ENCODE measurements at places on chromosomes 4 and X.
A peak's percentile ranks its signal among the peaks of the same experiment; 100 is the strongest.

DNA sequence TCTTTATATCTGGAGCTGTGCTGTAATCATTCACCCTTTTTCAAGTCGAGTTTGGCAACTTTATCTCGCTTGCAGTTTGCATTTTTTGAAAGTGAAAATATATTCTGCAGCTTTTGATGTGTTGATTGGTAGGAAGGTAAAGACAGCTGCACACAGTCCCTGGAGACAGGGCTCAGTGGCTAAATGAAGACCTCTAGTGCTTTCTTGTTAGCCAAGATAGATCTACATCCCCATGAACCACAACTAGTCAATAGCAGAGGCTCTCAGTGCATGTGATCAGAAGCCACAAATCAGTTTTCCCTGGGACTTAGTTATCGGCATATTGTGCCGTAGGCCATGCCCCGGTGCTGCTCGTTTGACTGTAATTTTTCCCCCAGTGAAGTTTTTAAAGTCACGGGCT, 587.7 kb upstream of the PITX2 start:
- no peak for DNase-seq

DNA sequence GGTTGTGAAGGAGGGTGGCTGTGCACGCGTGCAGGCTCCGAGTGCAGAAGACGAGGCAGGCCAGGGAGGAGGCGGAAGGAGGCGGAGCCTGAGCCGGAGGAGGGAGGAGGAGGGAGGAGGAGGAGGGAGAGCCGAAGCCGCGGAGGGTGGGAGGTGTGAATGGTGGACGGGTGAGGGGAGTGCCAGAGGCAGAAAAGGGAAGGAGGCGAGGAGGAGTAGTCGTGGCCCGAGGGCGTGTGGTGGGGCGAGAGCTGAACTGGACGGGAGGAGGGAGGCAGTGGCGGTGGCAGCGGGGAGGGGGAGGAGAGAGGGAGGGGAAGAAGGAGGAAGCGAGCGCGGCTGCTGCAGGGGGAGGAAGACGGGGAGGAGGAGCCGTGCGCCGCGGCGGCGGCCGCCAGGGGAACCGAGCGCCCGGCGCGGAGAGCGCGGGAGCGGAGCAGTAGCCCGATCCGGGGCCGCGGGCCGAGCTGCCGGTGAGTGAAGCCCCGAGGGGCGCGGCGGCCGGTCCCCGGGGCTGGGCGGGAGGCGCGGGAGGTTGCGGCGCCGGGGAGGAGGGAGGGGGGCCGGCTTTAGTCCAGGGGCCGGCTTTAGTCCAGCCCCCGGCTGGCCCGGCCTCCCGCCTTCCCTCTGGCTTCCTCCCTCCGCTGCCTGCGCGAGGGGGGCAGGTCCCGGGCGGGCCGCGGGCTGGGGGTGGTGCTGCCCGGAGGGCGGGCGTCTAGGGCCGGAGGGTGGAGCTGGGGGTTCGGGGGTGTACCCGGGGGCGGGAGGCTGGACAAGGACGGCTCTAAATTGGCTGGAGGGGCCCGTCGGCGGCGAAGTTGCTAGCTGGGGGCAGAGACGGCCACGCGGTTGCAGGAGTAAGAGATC, at the start of gene TMEM164:
TSS of gene TMEM164 (plus strand) at position 815 of the 867 bp plus-strand sequence. CDS start 661 bp downstream, outside the sequence.
- DNase-seq = peak; percentile 14

- no peak for DNase-seq
These were observed 1.7 kb downstream of the FRAS1 start for GRCh38 chr4:78058591-78059523.

GRCh38 chr4:100936661-100937375, 410.5 kb downstream of the PPP3CA start:
- no peak for DNase-seq

- DNase-seq = no peak
These were observed 1.1 kb downstream of the CXCL1 start for GRCh38 chr4:73870260-73870659.

DNA sequence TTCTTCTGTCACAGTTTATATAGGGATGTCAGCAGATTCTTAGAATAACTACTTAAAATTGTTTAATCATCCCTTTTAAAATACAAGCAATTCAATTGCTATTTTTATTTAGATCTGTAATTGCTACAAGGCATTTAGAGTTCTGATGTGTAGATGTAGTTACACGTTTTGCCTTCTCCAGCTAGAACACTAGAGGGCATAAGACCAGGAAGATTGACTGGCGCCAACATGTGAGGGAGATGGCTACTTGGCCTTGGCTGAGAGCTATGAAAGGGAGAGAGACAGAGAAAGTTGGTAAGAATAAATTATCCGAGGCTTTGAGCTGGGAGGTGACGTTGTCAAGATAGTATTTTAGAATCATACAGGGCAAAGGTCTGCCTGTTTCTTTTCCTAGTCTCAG, 563.7 kb upstream of the PRKX start:
- no peak for DNase-seq

GRCh38 chrX:133482056-133482952, 67.0 kb upstream of the GPC4 start:
- no peak for DNase-seq

- no peak for DNase-seq
These were observed 72.0 kb downstream of the RGS12 start for GRCh38 chr4:3364634-3365314.

DNA sequence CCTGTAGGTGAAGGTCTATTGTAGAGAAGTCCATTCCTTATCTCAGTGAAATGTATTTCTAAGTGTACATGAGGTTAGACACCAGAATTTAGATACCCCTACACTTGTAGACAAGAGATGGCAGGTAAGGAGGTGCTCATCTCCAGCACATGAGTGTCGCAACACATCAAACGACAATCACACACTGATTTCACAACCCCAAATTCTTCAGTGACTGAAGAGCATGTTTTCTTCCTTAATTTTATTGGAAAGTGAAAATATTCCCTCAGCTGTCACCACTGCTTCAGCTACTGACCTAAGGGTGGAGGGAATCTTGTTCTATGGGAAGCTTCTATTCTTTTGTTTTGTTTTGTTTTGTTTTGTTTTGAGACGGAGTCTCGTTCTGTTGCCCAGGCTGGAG, 280.3 kb downstream of the ARHGAP24 start:
- DNase-seq = no peak

DNA sequence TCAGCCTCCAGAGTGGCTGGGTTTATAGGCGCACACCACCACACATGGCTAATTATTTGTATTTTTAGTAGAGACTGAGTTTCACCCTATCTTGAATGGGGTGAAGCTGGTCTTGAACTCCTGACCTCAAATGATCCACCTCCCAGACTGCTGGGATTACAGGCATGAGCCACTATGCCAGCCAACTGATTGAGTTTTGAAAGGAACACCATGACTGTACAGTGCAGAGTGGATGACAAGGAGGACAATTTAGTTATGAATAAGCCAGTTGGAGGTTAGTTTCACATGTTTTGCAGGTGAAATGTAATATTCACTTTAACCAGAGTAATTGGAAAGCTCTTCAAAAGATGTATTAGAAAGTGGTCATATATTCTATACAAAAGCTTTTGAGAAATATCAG, 60.8 kb downstream of the PCDH18 start:
- no peak for DNase-seq

DNA sequence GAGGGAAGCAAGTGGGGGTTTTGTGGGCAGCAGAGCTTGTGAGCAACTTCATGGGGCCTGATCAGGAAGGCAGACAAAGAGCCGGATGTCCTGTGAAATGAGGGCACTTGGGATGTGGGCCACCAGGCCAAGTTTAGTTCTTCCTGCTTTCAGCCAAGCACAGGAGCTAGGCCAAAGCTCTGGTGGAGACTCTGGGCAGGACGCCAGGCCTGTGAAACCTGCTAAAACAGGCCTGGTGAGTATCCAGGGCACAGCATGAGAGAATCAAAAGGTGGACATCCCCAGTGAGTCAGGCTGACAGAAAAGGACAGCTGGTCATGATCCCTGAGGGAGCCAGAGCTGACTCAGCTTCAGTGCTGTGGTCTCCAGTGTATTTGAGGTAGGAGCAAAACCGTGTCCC, 95.7 kb downstream of the NPNT start:
- DNase-seq = no peak

- DNase-seq = no peak
These were observed 31.2 kb downstream of the CCNI start for GRCh38 chr4:77044461-77045150.

DNA sequence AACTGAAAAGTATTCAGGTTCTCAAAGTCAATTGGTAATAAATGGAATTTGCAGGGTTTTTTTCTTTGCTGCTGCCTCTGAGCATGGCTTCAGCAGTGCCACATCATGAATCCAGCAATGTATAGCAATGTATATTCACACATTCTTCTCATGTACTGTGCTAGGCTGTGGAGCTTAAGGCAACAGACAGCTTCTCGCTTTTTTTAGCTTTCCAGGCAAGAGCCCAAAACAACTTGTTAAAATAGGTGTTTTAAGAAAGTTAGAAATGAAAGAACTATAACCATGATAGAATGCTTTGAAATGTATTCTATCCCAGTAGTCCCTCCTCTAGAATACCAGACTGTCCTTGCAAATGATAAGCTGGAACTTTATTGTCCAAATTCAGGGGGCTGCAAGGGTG, 30.4 kb downstream of the SMIM43 start:
- DNase-seq = no peak

- DNase-seq = no peak
These were observed 182.9 kb downstream of the MAML3 start for GRCh38 chr4:139971111-139971510.

DNA sequence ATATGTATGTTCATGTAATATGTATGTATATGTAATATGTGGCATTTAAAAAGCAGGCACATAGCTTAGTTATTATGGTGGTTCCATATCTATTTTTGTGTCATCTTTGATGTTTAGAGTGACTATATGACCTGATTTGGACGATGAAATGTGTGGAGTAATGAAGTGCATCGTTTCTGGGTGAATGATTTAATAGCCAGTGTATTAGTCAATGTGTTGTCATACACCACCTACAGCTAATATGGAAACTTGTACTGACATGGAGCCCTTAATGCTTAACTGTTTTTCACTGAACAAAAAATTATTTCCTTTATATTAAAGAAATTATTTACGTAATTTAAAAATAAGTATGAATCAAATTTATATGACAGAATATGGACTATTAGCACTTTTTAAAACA, 292.3 kb upstream of the FSTL5 start:
- no peak for DNase-seq

All from NCI-H1048 (cell line).